ENCODE measurements at places on chromosomes 12 and 14.

GRCh38 chr12:5868625-5869295 lies 76.3 kb downstream of the ANO2 start:
- DNase-seq: no peak

GRCh38 chr14:51512316-51512715 lies 139.4 kb upstream of the FRMD6 start:
- no peak for DNase-seq

DNA sequence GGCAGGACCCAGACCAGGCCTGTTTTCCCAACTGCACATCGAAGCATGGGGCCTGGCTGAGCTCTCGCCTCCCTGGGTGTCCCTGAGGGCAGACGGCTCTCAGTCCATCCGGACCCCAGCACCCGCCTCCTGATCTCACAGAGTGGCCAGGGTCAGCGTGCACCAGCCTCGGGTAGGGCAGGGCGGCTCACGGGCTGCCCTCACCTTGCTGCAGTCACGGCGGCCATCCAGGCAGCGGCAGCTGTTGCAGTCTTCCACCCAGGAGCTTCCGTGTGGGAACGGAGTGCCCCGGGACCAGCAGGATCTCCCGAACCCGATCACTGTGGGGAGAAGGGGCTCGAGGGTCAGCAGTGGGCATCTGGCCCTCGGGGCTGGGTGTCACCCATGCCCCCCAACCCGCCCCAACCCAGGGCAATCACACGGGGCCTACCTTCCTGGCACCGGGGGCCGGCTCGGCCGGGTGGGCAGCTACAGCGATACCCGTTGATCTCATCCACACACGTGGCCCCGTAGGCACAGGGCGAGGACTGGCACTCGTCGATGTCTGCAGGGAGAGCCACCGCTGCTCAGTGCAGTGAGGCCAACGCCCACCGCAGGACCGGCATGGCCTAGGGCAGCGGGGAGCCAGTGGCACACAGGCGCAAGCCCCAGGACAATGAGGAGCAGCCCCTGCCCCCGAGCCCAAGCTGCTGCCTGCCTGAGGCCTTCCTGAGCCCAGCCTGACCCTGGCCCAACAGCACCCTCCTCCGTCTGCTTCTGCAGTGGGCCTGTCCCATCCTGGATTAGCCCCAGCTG lies 22.2 kb downstream of the JAG2 start:
- no peak for DNase-seq

GRCh38 chr14:103539056-103539825 lies 10.2 kb downstream of the TRMT61A start:
- no peak for DNase-seq

DNA sequence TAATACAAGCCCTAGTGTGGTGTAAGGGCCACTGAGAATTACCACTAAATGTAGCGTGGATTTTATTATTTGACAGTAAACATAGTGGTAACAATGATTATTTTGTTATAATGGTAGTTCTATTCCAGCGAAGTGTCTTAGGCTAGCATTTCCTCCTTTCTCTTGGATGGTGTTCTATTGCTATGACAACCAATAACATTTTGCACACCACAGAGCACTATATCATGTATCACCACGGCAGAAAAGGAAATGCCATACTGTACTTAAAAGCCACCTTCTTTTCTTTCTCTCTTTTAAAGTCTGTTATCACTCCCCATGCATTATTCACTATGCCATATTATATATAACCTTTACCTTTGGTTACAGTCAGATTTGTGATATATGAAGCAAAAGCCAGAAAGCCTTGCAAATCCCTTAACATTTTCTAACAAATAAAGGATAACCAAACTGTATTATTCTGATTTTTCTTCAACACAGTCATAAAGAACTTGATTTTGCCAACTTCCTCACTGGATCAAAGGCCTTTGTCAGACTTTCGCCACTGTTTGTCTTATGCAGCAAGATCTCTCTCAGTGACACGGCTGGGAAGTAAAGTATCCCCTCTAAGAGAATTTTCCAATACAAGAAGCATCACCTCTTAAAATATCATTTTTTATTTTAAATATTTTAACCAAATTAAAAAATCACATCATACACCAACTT lies 195.8 kb downstream of the FOXN3 start:
- DNase-seq: no peak

GRCh38 chr12:117439531-117440001 lies 78.1 kb upstream of the NOS1 start:
- no peak for DNase-seq

GRCh38 chr14:75153295-75153694 lies 23.1 kb downstream of the TMED10 start:
- no peak for DNase-seq

DNA sequence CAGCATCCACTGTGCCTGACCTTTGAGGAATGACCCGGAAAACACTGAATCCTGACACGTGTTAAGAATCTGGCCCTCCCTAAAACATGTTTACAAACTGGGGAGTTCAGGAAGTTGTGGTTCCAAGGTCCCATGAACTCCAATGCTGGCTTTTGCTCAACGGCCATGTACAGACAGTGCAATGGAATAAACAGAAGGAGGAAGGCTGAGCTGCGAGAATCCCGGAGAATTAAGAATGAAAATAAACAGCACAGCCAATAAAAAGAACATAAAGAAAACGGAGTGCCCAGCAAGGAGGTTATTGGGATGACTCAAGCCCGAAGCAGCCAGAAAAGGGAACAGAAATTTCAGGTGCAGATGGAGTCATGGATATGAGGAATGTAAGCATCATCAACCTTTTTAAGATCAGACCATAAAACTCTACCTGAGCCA lies 32.3 kb downstream of the BCL11B start:
- DNase-seq: no peak

DNA sequence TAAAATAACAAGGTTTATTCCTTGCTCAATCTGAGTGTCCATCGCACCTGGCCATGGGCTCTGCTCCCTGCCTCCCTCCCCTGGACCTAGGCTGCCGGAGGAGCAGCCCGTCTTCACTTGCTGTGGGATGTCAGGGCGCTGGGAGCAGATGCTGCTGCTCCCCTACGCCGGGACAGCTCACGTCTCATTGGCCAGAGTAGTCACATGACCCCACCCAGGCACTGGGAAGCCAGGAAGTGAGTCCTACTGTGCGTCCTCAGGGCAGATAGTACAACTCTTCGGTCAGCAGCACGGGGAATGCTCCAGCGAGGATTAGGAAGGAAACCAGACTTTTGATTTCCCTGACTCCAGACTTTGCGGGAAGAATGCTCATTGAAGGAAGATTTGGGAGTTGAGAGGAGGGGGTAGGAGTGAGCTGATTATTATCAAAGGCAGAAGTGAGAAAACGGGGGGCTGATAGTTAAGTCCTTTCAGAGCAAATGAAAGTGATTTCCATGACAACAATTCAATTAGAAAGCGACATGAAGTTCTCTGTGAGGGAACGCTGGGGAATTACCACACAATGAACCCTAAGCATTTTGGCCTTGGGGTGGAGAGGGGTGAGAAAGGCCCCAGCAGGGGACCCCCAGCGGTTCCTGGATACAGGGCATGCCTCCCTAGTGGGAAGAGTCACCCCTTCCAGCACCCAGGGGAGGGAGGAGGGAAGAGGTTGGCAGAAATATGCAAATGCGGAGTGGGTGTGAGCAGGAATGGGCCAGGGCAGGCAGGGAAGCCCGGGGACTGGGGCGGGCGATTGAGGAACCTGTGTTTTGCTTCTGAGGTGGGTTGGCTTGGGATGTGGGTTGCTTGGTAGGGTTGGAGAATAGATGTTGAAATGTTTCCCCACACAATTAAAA lies 215.5 kb downstream of the AACS start:
- DNase-seq: no peak

DNA sequence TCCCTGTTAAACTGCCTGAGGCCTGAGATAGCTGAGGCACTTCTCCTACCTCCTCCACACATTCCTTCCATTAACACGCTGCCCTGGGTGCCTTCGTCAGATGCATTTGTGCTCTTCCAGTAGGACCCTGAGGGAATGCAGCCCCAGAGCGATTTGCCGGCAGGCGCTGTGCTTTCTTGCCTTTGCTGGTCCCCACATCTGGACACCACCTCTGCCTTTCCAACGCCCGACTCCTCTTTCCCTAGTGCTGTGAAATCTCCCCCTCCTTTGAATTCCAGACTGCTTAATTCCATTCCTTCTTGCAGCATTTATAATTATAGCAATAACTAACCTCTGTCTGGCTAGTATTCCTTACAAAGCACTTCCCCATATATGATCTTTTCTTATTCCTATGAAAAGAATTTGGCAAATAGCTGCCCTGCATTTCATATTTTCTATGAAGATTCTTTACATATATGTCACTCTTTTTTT lies 88.4 kb downstream of the C12orf75 start:
- no peak for DNase-seq

- DNase-seq: no peak
These were observed 92.2 kb downstream of the PIWIL1 start for GRCh38 chr12:130429656-130430505.

DNA sequence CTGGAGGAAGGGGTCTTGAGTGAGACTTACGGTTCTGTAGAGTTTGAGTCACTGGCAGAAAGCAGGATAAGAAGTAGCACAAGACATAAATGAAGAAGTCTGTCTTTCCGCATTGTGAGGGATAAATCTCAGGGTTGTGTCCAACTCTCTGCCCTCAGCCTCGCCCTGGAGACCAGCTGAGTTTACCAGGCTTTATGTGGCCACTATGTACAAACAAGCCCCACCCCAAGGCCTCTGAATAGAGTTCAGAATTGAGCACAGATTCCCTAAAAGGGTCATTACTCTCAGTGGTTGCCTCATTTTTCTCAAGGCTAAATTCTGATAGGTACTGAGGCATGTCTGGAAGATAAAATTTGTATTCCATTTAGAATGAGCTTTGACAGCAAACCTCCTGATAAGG lies at the start of gene PZP:
PZP (minus strand) TSS at position 167 of the 400 bp plus-strand sequence; CDS start at position 113, 54 bp downstream.
- DNase-seq: no peak

DNA sequence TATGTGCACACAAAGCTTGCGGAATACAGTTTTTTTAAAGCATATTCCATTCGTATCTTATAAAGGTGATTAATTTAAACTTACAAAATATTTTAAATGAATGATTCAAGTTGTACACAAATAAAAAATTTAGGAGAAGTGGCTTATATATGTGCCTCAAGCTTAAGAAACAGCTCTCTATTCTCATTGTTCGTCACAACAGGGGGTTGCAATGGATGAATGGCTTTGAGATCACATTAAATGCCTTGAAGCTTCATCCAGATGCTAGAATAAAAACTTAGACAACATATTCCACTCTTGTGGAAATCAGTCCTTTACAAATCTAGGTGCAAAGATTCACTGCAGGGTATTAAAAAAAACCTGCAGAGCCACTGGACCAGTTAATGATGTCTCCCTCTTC lies 303.9 kb upstream of the LRFN5 start:
- no peak for DNase-seq

GRCh38 chr12:113910751-113911272 lies 55.3 kb downstream of the RBM19 start:
- no peak for DNase-seq

GRCh38 chr14:24853446-24853845 lies 196.5 kb downstream of the STXBP6 start:
- no peak for DNase-seq

- DNase-seq: no peak
These were observed 368.7 kb upstream of the PRICKLE1 start for GRCh38 chr12:42958291-42958674.

DNA sequence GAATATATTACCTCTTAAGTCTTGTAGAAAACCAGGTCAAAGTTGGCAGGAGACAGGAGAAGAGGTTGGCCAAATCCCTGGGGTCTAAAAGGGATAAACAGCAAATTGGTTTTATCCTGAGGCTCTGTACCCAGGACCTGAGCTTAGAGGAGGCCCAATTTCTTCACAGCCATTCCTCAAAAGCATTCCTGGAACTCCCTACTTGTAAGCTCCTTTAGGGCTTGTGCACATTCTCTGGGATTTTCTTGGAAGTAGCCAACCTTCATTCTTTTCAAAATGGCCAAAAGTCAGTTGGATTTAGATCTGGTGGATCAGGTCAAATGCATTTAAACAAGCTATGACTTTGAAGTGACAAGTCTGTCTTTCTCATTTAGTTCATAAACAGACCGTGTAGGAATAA lies 152.1 kb upstream of the PLXNC1 start:
- DNase-seq: no peak

- no peak for DNase-seq
These were observed 9.3 kb downstream of the PGF start for GRCh38 chr14:74945852-74946658.

- DNase-seq: no peak
These were observed 3.6 kb downstream of the BMAL2 start for GRCh38 chr12:27336282-27336653.

DNA sequence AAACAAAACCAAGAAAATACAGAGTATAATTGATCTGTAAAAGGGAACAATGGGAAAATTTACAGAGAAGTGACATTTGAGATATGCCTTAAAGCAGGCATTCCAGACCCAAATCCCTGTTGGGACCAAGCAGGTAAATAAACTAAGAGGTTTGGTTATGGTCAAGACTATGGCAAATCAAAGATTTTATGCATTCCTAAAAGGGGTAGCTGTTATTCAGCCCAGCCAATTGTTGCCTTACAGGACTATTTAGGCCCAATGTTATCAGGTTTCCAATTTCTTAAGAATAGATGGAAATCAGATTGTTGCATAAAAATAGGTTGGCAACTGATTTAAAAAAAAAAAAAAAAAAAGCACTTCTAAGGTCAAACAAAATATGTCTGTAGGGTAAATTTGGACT lies 5.3 kb downstream of the DNAI7 start:
- no peak for DNase-seq

GRCh38 chr14:61372379-61372778 lies 51.0 kb downstream of the PRKCH start:
- DNase-seq: no peak

DNA sequence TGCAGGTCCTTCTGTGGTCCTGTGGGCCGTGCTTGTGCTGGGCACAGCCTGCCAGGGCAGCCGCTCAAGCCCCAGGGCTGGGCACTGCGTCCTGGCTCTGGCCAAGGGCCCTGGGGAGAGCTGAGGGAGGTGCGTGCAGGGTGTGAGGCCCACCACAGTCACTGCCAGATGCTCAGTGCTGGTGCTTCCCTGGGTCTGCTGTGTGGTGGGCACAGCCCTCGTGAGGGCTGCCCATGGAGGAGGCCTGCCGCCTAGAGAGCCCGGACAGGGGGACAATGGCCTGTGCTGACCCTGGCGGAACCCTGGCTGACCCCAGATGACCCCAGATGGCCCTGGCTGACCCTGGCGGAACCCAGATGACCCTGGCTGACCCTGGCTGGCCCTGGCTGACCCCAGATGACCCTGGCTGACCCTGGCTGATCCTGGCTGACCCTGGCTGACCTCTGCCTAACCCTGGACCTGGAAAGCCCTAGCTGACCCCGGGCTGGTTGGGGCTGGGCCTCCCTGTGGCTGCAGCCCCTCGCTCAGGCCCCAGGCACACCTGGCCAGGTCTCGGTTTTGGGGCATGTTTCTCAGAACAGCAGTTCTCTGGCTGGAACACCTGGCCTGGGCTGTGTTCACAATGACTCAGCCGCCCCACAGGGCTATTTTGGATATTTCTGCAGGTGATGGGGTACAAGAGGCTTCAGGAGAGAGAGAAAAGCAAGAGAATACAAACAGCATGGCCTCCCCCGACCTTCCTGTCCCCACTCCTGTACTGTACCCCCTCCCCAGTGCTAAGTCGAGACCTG lies 55.4 kb downstream of the TMEM121 start:
- no peak for DNase-seq
